ENCODE measurements at places on chromosomes 11 and 22.

DNA sequence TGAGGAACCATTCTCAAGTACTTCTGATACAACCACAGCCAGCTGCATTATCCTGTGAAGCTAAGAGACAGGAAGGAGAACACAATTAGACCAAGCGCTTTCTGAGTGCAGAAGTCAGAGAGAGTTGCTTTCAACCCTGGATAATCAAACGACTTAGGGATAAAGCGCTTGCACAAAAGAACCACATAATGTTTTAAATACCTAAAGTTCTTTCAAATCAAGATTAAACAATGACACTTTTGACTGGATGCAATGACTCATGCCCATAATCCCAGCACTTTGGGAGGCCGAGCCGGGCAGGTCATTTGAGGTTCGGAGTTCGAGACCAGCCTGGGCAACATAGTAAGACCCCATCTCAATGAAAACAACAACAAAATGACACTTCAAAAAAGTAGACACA, 145.1 kb downstream of the SWAP70 start:
- DNase-seq = no peak

- no peak for DNase-seq
These were observed 6.4 kb upstream of the TSSC4 start for GRCh38 chr11:2393941-2394817.

DNA sequence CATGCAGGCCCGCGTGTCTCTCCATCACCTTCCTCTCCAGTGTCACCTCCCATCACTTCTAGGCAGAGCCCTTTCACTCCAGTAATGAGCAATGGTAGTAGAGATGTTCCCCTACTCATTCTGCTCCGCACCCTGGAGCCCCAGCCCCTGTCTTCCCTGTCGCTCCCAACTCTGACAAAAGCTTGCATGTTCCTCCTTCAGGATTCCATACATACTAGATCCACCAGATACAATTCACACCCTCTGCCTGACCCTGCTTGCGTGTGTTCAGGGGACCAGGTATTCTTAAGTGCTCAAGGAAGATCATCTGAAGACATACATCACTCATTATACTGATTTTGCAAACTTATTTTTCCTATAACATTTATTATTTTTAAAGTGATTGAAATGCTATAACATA, 222.7 kb downstream of the SNX19 start:
- no peak for DNase-seq

DNA sequence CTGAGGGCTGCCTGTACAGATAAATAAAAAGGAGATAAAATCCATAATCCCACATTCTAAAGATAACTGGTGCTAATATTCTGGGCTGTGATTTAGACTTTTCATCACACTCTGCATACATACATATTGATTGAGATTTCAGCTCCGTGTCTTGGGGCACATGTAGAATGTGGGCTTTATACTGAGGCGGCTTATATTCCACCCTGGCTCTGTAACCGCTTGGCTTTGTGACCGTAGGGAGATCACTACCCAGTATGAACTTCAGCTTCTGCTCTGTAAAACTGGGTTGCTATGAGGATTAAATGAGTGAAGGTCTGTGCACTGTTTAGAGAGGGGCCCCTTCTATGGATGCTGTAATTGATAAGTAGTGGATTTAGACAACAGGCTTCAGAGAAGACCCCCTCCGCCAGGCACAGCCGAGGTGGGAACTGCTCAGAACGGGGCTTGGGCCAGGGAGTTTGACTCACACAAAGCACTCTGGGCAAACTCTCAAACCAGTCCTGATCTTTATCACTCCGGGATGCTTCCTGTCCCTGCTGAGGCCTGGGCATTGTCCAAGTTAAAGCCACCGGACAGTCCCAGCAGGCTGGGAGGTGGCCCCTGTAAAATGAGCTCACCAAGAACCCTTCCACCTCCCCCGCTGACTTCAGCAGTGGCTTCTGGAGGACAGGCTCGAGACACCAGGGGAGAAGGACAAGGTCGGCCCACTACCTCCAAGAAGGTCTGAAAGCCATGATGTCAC, 17.2 kb downstream of the KIAA1671 start:
- DNase-seq = no peak

DNA sequence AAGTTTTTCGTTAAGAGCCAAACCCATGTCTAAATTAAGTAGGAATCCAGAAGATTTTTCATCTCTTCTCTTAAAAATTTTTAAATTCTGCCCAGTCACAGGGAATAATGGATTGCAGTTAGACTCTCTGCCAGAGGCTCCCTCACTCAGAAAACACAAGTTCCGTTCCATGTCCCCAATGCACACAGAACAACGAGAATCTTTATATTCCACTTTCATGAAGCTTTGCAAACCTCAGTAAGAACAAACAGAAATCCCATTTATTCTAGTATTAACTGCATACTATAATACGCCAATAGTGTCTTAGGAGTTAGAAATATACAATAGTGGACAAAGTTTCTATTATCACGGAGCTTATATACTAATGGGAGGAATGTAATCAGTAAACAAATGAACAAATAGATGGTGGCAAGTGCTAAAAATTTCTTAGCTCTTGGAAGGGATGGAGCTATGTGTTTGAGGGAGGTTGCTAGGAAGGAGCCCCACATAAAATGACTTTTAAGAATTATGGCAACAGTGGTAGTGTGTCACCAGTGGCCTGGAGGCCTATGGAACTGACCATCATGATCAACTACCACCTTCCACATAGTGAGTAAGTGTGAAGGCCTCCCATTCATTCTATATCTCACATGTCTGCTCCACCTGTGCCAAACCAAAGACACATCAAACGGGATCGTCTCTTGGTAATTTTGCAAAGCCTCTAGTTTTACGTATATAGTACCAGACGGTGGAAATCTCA, 24.9 kb downstream of the PICALM start:
- no peak for DNase-seq

- DNase-seq = no peak
These were observed 596.2 kb upstream of the LRRC4C start for GRCh38 chr11:42055606-42056005.

Data from GM12878 (cell line).